ENCODE measurements at places on chromosomes 1 and 21. TPM values are rescaled to one million over a fixed set of nuclear protein-coding genes. Genes with fewer than 3 reads are reported as not detected.

MIXL1 gene
- polyA plus RNA-seq, result not detected

PLA2G2D gene
- polyA plus RNA-seq, result not detected

C1orf74 gene
- polyA plus RNA-seq, result 2.8 TPM

ZMPSTE24 gene
- 32.9 TPM for polyA plus RNA-seq

FMO3 gene
- not detected for polyA plus RNA-seq

BEND5 gene
- 64.9 TPM for polyA plus RNA-seq

HFM1 gene
- 28.9 TPM for polyA plus RNA-seq

ALG14 gene
- polyA plus RNA-seq, result 3.0 TPM
